ENCODE measurements at places on chromosomes 16 and 17. TPM values are rescaled to one million over a fixed set of nuclear protein-coding genes. Genes with fewer than 3 reads are reported as not detected.

- DNase-seq = no peak
These were observed 27.3 kb downstream of the GRIN2C start for GRCh38 chr17:74832421-74832820.

DNA sequence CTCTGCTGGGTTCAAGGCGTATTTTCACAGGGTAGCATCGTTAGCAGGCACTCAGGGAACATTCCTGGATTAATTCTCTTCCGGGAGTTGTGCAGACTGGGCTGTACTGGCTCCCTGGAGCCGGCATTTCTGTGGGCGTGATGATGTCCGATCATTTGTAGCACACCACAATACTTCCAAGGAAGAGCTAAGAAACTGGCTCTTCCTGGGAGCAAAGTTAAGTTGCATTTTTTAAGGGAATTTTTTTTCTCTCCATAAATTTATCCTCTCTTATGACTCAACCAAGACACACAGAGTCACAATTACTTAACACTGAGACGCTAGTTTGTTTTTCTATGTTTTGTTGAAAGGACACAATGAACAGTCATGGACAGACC is 211.6 kb upstream of the FOXF1 start:
- DNase-seq = no peak

GDPD1 gene
- total RNA-seq = 1.2 TPM

E2F4 gene
- total RNA-seq = 113 TPM

SALL1 gene
- total RNA-seq = not detected

Measured in Caco-2 (cell line).